Caki2 (cell line): ENCODE measurements at places on chromosomes 13 and 19.

- no peak for DNase-seq
Measured at GRCh38 chr13:79549355-79550106, 68.6 kb downstream of the NDFIP2 start.

DNA sequence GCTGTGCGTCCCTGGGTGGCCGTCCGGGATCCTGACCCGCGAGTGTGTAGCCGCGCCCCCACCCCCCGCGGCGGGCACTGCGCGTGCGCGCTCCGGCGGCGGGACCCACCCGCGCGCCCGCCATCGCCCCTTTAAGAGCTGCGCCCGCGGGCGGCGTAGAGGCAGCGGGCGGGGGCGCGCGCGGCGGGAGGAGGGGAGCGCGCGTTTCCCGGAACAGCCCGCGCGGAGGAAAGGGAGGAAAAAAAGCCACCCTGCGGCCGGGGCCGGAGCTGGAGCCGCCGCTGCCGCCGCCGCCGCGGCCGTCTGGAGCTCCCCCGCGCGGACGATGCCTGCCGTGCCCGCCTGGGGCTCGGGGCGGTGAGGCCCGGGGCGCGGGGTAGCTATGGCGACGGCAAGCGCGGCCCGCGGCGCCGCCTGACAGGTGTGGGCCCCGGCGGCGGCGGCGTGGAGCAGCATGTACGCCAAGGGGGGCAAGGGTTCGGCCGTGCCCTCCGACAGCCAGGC lies at the start of gene SSBP4:
Gene SSBP4 (plus strand): TSS at position 204 of the 504 bp plus-strand sequence. CDS start 251 bp downstream, at position 455.
- peak; percentile 88 for DNase-seq

DNA sequence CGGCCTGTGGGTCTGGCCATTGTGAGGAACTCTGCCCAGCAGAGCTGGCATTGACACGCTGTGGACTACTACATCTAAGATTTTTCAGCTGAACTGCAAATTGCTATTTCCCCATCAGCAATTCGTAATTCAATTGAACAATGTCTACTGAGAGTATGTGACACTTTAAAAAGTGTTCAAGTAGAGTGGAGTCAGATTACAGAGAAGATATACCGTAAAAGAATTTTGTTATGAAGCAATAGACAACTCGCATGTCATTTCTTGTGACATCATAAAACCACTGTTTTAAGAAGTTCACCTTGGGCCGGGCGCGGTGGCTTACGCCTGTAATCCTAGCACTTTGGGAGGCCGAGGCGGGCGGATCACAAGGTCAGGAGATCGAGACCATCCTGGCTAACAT lies 32.5 kb upstream of the C1QTNF9 start:
- no peak for DNase-seq

- no peak for DNase-seq
Measured at GRCh38 chr19:58429745-58430144, 10.2 kb downstream of the ZNF132 start.

DNA sequence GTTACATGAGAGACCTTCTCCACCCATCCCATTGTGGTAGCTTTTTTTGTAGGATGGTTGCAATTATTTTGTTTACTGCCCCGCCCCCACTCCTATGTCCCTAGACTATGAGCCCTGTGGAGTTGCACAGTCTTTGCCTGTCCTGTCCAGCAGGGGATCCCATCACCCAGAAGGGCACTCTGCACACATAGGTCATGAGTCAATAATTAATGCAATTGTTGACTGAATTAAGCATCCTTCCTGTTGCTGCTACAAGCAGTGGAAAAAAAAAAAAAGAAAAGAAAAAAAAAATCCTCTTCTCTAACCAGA lies 14.2 kb downstream of the C19orf81 start:
- peak; percentile 48 for DNase-seq

- DNase-seq: peak; percentile 50
Measured at GRCh38 chr13:91882918-91883317, 484.5 kb downstream of the GPC5 start.

GRCh38 chr19:34574704-34575103 lies 93.1 kb downstream of the WTIP start:
- DNase-seq: no peak

- no peak for DNase-seq
Measured at GRCh38 chr13:77048681-77049080, 21.7 kb upstream of the FBXL3 start.

GRCh38 chr19:35015270-35015953 lies 14.9 kb upstream of the SCN1B start:
- DNase-seq: no peak

GRCh38 chr13:26621731-26622401 lies 64.4 kb downstream of the WASF3 start:
- DNase-seq: no peak

DNA sequence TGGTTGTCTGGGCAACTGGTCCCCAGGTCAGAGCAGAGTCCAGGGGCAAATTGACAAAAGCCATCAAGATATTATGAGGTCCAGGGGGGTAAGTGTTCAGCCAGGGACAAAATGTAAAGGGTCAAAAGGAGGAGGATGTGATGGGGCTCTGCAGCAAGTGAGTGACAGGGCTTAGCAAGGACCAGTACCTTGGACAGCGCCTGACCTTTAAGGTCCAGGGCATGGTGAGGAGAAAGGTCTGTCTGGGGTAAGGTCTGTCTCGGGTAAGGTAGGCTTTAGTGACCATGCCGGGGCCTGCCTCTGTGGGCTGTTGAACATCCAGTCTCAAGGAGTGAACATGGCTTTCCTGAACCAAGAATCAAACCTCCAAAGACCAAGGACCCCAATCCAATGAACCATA lies 6.3 kb upstream of the ZNF358 start:
- DNase-seq: no peak

DNA sequence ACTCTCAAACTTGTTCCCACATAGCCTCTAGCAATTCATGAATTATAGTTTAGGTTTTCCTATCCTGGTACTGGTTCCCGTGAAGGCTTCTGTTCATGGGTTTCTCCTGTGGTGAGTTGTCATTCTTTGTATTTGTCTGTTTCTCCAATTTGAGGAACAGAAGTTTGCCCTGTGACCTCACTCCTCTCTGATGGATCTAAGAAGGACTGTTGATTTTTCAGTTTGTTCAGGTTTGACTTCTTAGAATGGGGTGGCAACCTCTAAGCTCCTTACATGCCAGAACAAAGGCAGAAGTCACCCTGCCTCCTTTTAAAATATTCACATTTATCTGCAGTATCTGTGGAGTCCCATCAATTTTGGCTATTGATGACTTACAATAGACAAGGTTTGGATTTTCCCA lies 354.0 kb downstream of the SPRY2 start:
- no peak for DNase-seq

GRCh38 chr13:105660561-105660960 lies 874.9 kb downstream of the EFNB2 start:
- DNase-seq: no peak

- no peak for DNase-seq
Measured at GRCh38 chr13:82976499-82976898, 905.8 kb downstream of the SLITRK1 start.

- DNase-seq: no peak
Measured at GRCh38 chr13:74732736-74733385, 598.7 kb upstream of the KLF12 start.

DNA sequence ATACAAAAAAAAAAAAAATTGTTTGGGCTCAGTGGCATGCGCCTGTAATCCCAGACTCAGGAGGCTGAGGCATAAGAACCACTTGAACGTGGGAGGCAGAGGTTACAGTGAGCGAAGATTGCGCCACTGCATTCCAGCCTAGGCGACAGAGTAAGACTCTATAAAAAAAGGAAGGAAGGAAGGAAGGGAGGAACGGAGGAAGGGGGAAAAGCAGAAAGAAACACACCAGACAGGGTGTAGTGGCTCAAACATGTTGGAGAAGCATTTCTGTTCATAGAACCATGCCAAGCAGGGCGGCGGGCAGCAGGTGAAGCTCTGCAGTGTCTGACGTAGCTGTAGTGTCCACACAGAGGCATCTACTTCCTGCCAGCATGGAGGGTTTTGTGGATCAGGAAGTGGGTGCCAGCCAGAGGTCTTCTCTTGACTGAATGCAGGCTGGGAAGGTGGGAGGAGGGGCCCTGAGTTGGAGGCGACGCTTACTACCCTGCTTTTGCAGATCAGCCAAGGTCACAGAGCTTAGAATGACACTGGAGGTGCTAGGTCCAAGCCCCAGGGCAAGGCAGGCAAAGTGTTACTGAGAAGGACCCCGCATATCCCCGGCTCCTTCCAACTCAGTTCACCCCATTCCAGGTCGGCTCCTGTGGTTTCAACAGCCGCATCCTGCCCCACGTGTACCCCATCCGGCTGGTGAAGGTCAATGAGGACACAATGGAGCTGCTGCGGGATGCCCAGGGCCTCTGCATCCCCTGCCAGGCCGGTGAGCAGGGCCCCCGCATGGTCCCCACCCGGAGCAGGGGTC lies 11.6 kb upstream of the PGLS start:
- DNase-seq: no peak

- no peak for DNase-seq
Measured at GRCh38 chr13:23288564-23288963, 107.8 kb downstream of the SGCG start.

- no peak for DNase-seq
Measured at GRCh38 chr13:105127732-105128131, 1407.7 kb downstream of the EFNB2 start.

GRCh38 chr19:17389957-17390664 lies 3.9 kb downstream of the CCDC194 start:
- DNase-seq: no peak

DNA sequence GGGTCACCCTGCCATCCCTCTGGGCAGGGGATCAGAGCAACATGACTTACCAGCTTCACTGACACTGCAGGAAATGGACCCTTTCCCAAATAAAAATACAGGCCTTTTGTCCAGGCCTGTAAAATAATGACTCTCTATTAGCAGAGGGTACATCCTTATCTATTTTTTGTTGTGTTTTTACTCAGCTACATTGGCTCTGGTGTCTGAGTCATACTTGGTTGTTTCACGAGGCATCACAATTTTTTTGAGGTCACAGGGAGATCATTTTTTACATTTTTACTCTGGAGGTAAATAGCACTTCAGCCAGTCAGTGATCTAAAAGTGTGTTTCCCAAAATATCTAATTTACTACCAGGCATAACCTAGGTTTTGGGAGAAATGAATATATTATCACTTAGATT lies 6.9 kb upstream of the HTR2A start:
- DNase-seq: no peak

- no peak for DNase-seq
Measured at GRCh38 chr13:98349731-98350305, 172.7 kb upstream of the RNF113B start.

DNA sequence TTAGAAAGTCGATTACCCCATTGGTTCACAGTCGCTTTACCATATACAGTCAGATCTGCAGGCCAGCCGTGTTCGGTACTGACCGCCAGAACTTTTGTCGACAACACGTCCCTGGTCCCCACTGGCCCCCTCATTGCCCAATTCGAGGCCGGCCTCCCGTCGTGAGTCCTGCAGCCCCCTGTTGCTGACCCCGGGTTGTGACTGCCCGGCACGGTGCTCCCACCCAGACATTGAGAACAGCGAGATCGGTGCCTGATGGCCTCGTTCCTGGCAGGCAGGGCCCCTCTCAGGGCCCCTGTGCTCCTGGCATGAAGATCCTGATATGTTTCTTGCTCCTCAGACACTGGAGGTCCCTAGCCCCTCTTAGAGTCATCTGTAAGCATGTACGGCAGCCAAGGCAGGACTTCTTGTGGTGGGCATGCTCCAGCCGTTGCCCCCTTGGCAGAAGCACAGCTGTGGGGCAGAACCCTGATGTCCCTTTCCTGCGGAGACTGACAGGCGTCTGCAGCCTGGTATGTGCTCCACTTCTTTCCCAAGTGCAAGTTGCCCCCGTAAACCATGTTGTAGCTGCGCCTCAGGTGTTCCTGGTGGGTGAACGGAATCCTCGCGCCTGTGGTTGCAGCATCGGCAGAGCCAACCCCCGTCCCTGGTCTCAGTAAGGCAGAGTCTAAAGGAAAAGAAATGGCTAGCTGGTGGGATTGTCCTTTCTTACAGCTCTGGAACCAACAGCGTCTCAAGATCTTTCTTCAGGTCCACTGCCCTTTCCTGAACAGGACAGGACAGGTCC lies 123.2 kb upstream of the SPACA7 start:
- DNase-seq: no peak

DNA sequence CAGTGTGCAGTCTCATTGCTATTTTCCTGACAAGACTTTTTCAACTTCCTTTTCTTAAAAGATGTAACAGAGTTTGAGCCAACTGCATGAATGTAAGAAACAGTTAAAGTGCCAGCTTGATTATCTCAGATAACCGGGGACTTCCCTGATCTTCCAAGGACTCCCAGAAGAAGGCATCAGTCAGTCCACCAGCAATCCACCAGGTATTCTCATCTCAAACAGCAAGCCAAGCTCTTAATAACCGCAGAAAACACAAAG lies 350.1 kb downstream of the LIG4 start:
- DNase-seq: no peak

DNA sequence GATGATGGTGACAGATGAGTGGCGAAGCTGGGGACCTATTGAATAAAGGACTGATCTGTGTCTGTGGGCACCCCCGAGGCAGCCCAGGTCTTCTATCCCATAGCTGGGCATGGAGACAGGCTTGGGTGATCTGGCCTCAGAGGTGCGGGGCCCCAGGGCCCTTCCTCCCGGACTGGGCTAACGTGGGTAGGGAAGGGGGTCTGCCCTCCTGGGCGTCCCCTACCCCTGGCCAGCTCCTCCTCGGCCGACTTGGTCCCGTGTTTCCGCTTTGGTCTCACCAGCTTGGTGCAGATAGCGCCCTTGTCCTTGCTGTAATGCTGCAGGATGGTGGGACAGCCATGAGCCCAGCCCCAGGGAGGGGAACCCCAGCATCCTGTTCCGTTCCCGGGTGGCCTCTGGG lies 3.3 kb downstream of the MATK start:
- no peak for DNase-seq

GRCh38 chr13:31540281-31540680 lies 199.0 kb upstream of the RXFP2 start:
- DNase-seq: no peak

DNA sequence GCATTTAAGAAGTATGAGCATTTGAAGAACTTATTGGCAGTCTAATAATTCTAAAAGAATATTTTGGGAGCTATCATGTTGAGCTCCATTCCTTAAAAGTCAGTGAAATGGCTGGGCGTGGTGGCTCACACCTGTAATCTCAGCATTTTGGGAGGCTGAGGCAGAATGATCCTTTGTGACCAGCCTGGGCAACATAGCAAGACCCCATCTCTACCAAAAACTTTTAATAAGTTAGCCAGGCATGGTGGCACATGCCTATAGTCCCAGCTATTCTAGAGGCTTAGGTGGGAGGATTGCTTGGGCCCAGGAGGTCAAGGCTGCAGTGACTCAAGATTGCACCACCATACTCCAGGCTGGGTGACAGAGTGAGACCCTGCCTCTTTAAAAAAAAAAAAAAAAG lies 8.0 kb downstream of the COG6 start:
- DNase-seq: no peak
